NCI-H774 (cell line): ENCODE measurements at places on chromosomes 13 and 19.

DNA sequence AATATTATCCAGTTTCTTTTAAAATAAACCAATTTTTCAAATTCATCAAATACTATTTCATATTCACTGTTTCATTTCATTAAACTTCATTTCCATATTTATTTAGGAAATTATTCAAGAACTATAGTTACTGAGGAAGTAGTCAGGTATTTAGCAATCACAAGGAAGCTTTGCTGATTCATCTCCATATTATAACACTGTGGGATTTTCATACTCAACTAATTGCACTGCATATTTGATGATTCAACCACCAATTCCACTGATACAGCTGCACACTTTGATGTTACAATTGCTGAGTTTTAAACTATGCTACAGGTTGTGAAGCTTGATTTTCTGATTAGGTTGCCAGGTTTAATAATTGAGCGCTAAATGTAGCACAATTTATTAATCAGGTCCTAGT, 556.8 kb upstream of the SLITRK1 start:
- DNase-seq = no peak

DNA sequence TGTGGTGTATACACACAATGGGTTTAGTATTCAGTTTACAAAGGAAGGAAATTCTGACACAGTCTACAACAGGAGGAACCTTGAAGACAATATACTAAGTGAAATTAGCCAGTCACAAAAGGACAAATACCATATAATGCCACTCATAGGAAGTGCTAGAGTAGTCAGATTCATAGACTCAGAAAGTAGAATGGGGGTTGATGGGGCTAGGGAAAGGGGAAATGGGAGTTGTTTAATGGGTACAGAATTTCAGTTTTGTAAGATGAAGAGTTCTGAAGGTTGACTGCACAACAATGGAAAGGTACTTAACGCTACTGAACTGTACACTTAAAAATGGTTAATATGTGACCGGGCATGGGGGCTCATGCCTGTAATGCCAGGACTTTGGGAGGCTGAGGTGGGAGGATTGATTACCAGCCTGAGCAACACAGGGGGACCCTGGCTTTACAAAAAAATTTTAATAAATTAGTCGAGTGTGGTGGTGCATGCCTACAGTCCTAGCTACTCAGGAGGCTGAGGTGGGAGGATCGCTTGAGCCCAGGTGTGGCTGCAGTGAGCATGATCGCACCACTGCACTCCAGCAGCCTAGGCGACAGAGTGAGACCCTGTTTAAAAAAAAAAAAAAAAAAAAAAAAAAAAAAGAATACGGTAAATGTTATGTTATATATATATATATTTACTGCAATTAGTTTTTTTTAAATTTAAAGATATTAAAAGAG, 45.0 kb downstream of the SLC15A1 start:
- DNase-seq = no peak

DNA sequence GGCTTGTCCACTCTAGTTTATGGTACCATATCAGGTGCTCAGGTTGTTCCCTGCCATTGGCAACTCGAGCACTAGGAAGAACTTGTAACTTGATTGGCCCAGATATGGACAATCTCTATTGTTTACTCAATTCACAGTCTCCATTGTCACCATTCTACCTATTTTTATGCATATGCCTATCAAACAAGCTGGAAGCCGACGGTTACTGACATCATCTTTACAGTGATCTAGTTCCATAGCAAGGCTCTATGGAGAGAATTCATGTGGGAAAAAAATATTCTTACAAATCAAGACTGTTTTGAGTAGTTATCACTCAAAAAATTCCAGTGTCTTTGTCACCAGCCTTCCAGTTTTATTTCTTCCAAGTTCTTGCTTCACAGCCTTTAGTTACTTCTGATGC, 1006.2 kb upstream of the PRR20A start:
- no peak for DNase-seq

DNA sequence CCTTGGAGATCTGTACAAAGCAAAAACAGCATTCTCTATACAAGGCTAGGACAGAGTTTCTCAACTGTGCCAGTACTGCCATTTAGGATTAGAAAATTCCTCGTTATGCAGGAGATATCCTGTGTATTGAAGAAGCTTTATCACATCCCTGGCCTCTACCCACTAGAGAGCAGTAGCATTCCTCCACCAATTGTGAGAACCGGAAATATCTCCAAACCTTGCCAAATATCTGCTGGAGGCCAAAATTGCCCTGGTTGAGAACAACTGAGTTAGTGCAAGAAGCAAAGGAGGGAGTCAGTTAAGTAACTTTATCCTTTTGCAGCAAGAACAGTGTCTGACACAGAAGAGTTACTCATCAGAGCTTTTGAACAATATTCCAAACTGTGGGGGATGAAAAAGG, 16.2 kb upstream of the FREM2 start:
- no peak for DNase-seq

- peak; percentile 21 for DNase-seq
These were observed 638.8 kb upstream of the SLITRK6 start for GRCh38 chr13:86438034-86438433.

DNA sequence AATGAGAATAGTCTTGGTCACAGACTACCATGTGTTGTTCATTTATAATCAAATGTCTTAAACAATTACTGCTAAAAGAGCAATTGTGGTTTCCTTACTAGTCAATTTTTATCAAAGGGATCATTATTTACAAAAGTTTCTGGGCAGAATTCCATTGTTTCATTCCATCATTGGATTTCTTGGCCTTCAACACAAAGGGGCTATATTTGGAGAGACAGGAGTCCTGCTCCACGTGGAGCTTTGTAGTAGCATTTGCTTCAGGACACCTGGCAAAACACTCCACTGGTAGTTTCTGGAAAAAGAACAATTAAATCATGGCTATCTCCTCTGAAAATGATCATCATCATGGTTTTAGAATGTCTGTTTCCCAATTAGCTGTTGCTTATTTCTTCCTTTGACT, 22.3 kb upstream of the STARD13 start:
- DNase-seq = no peak

GRCh38 chr19:32652894-32653598, 21.9 kb downstream of the ANKRD27 start:
- DNase-seq = no peak

DNA sequence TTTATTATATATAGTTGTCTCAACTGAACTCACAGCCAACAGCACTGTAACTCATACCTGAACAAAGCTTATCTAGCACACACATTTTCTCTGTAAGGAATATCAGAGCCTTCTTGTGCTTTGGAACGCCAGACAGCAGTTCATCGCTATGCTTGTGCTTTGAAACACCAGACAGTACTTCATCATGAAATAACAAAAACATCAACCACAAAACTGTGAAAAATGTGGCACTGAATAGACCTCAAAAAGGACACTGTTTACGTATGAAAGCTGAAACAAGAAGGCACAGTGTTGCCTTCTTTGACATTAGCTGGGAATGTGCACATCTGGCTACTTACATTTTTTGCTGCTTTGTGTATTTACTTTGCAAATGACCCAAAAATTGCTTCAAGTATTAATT, 160.2 kb downstream of the PDS5B start:
- no peak for DNase-seq

DNA sequence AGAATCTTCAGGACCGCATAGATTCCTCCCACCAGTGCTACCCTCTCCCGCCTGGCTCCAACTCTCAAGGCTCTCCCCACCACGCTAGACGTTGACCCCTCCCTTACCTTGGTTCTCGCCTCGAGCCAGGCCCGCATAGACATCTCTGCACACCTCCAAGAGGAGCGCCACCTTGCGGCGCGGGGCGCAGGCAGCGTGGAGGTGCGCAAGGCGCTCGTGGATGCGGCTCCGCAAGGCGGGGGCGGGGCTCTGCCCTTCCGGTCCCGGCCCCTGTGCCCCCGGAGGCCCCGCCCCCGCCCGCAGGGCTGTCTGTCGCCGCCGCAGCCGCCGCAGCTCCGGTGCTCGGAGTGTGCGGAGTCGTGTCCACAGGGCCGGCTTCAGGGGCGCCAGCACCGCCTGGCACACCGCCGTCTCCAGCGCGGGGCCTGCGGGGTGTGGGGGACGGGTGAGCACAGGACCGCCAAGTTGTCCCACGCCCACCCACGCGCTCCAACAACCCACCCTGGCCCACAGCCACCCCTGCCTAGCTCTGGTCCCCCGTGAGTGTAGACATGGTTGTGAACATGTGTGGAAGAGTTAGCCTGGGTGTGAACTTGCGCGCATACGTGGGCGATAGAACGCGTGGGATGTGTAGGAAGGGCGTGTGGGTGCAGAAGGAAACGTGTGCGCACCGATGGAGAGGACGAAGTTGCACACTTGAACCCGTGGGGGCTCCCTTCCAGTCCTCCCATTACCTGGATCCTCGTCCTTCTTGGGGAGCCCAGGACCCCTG, 8.1 kb downstream of the RINL start:
- DNase-seq = peak; percentile 87

DNA sequence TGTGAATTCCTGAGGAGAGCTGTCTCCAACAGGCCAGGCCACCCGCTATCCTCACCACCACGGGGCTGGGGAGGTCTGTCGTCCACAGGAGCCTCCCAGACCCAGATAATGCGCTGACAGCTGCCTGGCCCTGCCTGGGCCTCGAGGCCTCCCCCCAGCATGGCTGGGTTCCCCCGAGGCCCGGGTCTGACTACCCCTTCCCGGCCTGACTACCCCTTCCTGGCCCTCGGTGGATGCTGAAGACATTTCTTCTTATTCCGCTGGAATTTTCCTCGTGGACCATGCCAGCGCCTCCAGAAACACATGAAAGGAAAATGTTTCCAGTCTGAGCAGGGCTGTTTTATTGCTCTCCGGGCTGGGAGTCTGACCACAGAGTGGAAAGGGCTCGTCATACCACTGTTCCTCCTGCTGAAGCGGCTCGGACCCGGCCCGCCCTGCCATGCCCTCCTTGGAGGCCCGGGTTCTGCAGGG, 16.8 kb upstream of the COMP start:
- DNase-seq = no peak

DNA sequence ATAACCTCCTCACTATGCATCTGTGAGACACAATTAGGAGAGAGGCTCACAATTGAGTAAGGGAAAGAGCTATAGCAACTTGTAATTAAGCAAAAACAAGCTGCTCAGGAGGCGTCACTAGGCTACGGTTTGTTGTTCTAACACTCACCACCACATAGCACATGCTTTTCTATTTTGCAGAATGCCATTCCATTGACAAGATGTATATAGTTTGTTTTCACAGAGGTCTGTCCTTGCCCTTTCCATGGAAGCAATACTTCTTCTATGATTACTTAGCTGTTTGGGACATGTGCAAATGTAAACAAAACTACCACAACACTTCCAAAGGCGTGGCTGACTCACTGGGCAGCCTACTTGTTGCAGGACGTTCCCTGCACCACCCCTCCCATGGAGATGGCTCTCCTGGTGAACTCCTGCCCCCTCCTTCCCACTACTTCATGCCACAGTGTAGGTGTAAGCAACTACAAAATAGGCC, 33.9 kb upstream of the FAM216B start:
- no peak for DNase-seq

GRCh38 chr19:52542984-52543664, 15.7 kb downstream of the ZNF808 start:
- DNase-seq = no peak

GRCh38 chr19:8307400-8307964, 676 bp downstream of the CD320 start:
- DNase-seq = no peak

GRCh38 chr13:57314897-57315520, 148.0 kb downstream of the PRR20E start:
- DNase-seq = no peak

DNA sequence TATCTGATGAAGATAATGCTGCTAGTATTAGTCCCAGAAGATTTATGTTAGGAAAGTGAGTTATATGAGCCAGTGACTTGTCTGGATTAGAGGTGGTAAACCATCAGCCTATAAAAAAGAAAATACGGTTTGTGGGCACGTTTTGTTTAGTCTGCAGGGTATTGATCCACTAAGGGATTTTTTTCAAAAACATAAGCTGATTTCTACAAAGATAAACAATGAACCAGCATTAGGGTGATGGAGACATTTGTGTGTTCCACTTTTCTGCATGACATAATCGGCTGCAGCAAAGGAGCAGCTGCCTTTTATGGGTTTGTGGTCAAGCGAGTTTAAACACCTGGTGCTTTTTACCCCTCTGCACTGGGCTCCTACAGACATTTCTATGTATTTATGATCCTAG, 836.4 kb upstream of the GPC6 start:
- DNase-seq = peak; percentile 57

DNA sequence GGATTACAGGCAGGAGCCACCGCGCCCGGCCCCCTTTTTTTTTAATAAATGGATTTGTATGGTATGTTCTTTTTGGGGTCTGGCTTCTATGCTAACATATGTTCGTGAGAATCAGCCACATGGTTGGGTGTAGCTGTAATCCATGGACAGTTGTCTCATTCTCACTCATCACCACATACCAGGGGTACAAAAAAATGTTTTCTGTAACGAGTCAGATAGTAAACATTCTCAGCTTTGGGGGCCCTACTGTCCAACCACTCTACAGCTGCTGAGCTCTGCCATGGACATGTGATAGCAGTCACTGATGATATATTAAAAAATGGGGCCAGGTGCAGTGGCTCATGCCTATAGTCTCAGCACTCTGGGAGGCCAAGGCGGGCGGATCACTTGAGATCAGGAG, 5.1 kb upstream of the RETN start:
- DNase-seq = no peak

DNA sequence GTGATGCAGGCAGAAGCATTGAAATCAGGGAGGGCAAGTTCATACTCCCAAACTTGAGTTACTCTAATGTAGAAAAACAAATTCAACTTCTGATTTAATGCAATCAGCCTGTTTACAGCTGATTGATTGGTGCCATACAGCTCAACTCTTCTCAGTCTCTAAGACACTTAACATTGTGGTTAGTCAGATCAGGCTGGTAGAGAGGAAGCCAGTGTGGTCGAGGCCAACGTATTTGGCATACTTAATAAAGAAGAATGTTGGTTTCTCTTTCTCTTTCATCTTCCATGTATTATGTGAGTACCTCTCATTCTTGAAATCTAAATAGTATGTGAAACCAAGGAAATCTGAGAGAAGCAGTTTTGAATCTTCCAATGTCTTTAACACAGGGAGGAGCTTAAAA, 255.0 kb upstream of the SLITRK1 start:
- DNase-seq = no peak

DNA sequence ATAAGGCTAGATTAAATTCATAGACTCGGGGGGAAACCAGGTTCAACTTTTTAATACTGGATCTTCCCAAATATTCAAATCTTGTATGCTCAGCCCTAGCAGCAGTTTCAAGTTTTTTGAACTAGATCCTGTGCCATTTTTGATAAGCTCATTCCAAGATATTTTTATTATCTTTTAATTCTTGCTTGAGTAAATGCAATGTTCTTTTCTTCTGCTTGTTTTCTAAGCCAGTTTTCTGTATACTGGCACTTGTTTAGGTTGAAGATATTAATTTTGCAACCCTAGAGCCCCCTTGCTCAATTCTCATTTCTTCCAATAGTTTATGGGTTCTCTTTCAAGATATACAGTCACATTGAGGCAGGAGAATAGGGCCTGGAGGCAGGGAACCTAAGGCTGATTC, 13.1 kb upstream of the PNMA8C start:
- no peak for DNase-seq
